Forelimb muscle (tissue), 1 donor: ENCODE measurements at places on chromosomes 16 and 17. TPM values are rescaled to one million over a fixed set of nuclear protein-coding genes. Genes with fewer than 3 reads are reported as not detected.

DNA sequence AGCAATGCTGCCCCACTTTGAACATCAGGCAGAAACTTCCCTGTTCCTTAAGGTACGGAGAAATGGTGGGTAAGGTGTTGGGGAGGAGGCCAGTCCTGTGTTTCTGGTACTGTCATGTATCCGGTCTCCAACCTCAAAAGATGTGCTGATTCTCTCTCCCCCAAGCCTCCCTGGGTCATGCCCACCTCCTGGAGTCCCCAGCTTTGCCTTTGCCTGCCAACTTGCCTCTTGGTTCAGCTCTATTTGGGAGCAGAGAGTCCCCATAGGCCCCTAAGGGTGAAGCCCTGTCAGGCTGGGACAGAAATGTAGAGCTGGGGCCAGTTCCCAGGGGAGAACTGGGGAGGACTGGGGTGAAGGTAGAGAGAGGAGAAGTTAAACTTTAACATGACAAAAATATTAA lies 1.6 kb upstream of the TBX21 start:
- DNase-seq: no peak

- DNase-seq: no peak
Measured at GRCh38 chr17:69506489-69506888, 92.0 kb downstream of the MAP2K6 start.

GRCh38 chr17:68440526-68440925 lies 16.8 kb downstream of the WIPI1 start:
- DNase-seq: no peak

Gene SLFN14
- 0.24 TPM for polyA plus RNA-seq

- DNase-seq: no peak
Measured at GRCh38 chr16:49439050-49439449, 65.4 kb downstream of the C16orf78 start.

DNA sequence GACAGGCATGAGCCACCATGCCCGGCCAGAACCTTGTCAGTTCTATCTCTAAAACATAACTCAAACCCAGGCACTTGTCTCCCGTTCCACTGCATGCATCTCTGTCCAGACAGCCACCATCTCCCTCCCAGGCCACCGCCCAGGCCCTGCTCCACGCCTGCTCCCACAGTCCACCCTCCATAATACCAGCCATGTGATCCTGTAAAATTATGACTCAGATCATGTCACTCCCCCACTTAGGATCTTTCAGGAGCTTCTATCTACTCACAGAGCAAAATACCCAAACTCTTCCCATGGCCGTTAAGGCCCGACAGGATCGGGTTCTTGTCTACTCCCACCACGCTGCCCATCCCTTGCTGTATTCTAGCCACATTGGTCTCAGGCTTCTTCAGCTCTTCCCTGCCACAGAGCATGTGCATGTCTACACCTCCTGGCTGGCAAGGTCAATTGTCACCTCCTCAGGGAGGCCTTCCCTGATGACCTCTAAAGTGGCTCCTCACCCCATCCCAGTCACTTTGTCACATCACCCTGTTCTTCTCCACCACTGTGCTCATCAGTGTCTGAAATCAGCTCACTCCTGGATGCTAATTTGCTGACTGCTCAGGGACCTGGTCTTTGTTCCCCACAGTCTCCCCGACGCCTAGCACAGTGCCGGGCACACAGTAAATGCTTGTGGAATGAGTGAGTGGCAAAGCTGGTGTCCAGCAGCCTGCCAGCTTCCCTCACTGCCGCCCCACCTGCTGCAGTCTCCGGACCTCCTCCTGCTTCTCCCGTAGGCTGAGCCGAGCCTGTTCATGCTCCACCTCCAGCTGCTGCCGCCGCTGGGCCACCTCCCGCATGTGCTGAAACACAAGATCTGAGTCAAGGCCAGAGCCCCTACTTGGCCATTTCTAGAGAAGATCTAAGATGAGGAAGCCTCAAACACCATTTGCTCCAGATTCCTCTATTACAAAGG lies 6.7 kb downstream of the TSPOAP1 start:
- no peak for DNase-seq

Gene BCAR1
- 58.6 TPM for polyA plus RNA-seq

Gene SLC5A2
- polyA plus RNA-seq: 6.2 TPM

Gene FOXN1
- not detected for polyA plus RNA-seq

Gene EME1
- 4.8 TPM for polyA plus RNA-seq

DNA sequence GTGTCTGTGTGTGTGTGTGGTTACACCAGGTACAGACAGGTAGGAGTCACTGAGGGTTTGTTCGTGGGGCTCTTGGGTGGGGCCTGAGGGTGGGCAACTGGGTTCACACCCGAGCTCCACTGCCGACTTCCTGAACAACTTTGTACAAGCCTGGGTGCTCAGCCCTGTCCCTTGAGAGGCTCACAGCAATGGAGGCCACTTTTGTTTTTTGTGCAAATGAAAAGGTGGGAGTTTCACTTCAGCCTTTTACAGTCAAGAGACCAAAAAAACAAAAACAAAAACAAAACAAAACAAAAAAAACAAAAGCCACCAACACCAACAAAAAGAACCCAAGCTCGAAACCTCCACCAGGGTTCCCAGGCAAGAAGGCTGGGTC lies 2.4 kb downstream of the RHBDF2 start:
- DNase-seq: no peak

Gene BCO1
- 0.05 TPM for polyA plus RNA-seq

- DNase-seq: no peak
Measured at GRCh38 chr16:69371564-69371963, 14.2 kb downstream of the TERF2 start.

DNA sequence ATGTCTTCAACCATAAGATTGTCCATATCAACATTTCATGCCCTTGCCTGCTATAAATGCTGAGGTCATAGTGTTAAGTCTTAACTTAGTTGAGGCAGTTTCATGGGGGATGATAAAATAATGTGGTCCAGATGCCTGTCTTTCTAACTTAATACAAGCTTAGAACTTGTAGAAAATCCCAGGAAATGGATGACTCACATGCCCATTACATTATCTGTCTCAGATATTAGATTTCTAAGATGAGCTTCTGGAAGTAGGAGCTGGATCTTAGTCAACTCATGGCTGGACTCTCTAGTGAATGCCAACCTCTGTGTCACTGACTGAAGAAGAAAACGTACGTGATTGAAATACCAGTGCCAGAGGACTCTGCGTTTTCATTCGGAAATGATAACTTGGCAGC lies 797.5 kb upstream of the EEF2KMT start:
- DNase-seq: no peak

DNA sequence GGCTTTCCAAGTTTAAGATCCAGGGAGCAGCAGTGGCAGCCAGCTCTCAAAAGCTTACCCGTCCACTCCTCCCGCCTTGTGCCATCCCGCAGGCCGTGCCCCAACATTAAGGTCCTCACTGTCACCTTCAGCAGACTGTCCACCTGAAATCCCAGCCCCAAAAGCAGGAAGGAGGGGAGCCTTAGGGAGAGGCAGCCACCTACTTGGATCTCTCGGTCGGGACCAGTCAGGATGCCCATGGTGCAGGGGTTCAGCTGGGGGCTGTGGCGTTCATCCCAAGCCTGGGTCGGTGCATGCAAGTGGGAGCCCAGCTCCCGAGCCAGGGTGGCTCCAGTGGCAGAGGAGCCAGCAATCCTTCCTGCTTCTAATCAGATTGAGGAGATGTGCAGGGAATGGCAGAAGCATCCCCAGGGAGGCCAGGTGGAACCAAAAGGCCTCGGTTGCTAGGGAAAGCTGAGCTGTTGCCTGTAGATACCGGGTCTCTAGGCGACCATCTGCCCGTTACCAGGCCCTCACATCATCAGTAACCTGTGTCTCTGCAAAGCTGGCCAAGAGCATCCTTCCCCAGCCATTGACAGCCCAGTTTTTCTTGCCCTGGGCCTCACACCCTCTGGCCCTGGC lies 24.6 kb downstream of the CNGB1 start:
- no peak for DNase-seq

DNA sequence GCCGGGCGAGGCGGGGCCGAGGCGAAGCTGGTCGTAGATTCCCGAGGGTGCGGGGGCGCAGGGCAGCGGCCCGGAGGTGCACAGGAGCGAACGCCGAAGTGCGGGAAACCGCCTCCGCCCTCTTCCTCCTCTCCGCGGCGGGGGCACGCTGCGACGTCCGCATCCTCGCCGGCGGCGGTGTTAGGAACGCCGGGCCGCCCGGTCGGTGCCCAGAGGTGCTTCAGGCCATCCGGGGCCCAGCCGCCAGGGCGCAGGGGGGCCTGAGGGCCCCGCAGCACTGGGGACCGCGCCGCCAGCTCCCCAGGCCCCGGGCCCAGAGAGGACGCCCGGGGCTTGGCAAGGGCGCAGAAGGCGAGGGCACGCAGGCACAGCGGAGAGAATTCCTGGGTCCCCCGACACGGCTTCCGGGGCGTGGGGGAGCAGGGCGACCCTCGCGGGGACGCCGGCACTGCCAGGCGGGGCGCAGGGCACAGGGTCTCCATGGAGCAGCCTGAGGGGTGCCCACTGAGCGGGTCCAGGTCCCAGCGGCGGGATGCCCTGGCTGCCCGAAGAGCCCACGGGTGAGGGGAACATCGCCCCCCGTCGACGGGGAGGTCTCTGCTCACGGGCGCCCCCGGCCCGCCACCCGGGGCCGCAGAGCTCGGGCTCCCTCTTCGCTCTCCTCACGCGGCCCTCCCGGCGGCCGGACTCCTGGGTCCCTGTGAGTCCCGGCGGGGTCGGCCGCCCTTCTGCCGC lies 576 bp downstream of the EPOP start:
- DNase-seq: no peak

DNA sequence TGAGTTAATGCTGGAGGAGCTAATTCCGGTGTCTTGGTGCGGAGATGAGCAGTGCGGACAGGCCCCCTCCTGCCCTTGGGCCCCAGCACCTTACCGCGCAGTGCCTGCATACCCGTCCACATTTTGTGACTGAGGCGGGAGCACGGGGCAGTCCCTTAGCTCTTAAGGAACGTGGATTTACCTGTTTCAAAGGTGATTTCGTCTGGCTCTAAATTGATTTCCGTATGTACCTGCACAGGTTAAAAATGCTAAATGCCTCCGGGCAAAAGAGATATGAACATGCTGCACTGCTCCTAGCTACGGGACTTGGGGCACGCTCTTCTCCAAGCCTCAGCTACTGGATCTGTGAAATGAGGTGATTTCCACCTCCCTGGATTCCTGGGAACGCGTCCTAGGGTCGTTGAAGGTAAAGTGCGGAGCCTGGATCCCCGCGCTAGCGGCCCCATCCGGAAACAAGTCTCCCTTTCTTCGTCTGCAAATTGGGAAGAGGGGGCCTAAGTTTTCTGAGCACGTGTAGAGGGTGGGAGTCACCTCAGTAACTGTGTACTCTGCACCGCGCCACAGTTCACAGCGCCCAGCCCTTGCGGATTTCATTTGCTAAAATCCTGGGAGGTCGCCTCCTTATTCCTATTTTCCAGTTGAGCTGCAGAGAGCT lies 669 bp upstream of the CRISPLD2 start:
- no peak for DNase-seq

DNA sequence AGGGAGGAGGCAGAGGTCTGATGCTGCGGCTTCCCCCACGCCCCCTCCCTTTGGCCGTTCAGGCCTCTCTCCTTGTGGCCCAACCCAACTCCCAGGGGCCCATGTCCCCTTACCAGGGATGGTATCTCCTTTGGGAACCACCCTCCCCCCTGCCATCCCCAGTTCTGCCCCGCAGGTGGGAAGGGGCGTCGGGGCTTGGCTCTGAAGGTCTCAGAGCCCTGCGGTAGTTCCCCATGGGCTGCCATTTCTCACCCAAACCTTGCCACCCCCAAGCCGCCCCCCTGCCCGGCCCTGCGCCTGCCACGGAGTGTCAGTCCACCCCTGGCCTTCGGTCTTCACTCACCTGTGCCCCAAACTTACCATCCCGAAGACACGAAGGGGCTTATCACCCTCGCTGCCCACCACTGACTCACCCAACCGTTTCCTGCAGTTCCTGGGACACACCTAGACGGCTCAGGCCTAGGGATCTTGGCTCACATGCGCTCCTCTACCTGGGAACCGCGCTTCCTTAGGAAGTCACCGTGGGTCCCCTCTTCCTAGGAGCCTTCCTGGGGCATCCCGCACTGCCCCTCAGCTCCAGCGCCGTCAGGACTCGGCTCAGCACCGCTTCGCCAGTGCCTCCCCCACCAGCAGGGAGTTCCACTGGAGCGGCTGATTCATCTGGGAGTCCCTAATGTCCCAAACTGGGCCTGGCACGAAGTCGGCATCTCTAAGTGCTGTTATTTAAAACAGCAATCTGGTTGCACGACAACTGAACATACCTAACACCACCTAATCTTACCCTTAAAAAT lies 1.1 kb upstream of the DOC2A start:
- DNase-seq: no peak

- DNase-seq: no peak
Measured at GRCh38 chr16:31192856-31193642, 9.5 kb downstream of the PYCARD start.

GRCh38 chr16:31498493-31498892 lies 9.7 kb downstream of the RUSF1 start:
- DNase-seq: no peak

DNA sequence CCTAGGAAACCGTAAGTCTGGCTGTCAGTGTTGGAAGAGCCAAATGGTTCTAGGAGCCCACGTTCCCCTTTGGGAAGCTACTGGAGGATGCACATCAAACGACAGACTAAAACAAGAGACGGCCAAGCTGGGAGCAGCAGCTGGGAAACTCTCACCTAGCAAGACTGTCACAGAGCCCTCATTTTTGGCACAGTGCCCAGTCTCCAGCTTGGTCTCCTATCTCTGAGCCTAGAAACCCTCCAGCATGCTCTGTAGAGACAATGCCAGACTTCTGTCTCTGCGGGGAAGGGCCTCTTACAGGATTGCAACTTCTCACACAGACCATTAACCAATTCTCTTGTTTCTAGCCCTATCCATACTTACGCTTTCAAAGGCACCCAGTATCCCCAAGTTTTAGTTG lies 23.5 kb downstream of the GTF3C1 start:
- DNase-seq: no peak

- no peak for DNase-seq
Measured at GRCh38 chr16:30753596-30753995, 5.4 kb downstream of the PHKG2 start.

GRCh38 chr16:1781758-1782407 lies 488 bp downstream of the SPSB3 start:
- DNase-seq: no peak

DNA sequence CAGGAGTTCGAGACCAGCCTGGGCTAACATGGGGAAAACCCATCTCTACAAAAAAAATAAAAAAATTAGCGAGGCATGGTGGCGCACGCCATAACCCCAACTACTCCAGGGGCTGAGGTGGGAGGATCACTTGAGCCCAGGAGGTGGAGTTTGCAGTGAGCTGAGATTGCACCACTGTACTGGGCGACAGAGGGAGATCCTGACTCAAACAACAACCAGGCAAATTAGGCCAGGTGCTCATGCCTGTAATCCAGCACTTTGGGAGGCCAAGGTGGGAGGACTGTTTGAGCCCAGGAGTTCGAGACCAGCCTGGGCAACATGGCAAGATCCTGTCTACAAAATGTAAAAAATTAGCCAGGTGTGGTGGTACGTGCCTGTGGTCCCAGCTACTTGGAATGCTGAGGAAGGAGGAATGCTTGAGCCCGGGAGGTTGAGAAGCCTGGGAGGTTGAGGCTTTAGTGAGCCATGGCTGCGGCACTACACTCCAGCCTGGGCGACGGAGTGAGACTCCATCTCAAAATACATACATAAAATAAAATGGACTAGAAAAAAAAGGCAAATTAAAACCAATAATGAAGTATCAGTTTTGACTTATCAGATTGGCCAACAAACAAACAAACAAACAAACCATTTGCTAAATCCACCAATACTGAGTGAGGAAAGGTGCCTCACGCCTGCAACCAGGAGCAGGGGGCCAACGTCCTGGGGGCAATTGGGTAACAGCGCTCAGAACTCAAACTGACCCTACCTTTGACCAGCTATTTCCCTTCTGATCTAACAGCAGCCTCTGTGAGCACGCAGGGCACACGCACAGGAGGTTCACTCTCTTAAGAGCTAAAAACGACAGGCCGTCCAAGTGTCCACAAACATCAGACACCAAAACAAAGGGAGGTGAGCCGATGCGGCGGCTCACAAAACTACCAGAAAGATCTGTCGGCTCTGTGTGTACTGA lies 19.4 kb upstream of the FASN start:
- DNase-seq: no peak
